ENCODE measurements at places on chromosomes 5 and 9.

- no peak for DNase-seq
Observed at GRCh38 chr5:141245250-141245717, at the start of gene PCDHB15. TSS of gene PCDHB15 (plus strand) at chr5:141245395. CDS start at chr5:141245579, 184 bp downstream.

GRCh38 chr9:16628413-16628812 lies 242.1 kb downstream of the BNC2 start:
- DNase-seq = no peak

GRCh38 chr5:1111241-1111726 lies 579 bp downstream of the SLC12A7 start:
- DNase-seq = no peak

DNA sequence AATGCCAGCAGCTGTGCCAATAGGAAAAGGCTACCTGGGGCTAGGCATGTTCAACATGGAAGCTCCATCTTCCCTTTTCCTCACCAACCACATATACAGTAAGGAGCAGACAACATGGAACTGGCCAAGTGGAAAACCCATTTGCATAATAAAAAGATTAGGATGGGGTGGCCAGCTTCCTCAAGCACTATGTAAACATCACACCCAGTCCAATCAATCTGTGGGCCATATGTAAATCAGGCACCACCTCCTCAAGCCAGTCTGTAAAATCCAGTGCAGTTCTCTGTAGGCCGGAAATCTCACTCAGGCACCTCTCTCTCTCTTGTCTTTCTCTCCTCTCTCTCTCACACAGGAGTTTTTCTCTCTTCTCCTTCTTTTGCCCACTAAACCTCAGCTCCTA lies 360.2 kb upstream of the GRIA1 start:
- no peak for DNase-seq

- no peak for DNase-seq
Observed at GRCh38 chr5:4207486-4207885, 611.9 kb downstream of the IRX1 start.

- no peak for DNase-seq
Observed at GRCh38 chr9:126217797-126218196, 108.8 kb upstream of the MVB12B start.

DNA sequence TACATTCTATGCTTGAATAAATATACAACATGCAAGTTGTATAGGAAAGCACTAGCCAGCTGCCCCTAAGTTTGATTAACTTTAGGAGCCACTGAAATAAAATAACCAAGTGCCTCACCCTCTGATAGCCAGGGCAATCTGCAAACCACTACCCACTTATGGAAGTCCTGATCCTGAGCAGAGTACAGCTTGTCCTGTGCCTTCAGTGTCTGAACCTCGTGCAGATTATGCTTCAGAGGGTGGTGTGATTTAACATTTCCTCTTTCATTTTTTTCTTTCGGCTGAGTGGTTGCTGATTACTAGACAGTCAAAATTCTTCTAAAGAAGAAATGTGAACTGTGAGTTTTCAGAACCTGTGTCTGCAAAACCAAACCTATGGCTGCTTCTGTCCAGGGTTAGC lies 327.7 kb downstream of the PIK3R1 start:
- DNase-seq = no peak

GRCh38 chr5:85069659-85070640 lies 685.3 kb upstream of the EDIL3 start:
- DNase-seq = no peak

- DNase-seq = no peak
Observed at GRCh38 chr9:91682806-91683205, 259.2 kb upstream of the NFIL3 start.

GRCh38 chr5:73654171-73654811 lies 28.3 kb downstream of the ARHGEF28 start:
- no peak for DNase-seq

- DNase-seq = no peak
Observed at GRCh38 chr5:96595300-96596090, 66.7 kb upstream of the CAST start.

- DNase-seq = no peak
Observed at GRCh38 chr9:121997791-121998190, 95.3 kb downstream of the TTLL11 start.

GRCh38 chr9:131017067-131017466 lies 8.1 kb downstream of the LAMC3 start:
- no peak for DNase-seq

- no peak for DNase-seq
Observed at GRCh38 chr9:128124451-128124850, 3.1 kb downstream of the PTGES2 start.

- no peak for DNase-seq
Observed at GRCh38 chr5:154086641-154087040, 47.9 kb downstream of the MFAP3 start.

DNA sequence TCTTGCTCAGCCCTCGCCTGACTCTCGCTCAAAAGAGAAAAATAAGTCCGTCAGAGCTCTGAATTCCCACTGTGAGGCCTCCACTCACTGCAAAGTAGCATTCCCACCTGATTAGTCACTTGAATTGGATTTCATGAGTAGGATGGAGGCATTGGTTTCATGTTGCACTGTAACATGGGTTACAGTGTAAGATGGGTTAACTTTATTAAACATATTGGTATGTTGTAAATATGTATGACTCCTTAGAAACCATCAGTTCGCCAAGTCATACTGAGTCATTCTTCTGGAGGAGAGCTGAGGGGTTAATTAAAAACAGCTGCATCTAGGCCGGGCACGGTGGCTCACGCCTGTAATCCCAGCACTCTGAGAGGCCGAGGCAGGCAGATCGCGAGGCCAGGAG lies 93.8 kb upstream of the BNC2 start:
- DNase-seq = no peak

DNA sequence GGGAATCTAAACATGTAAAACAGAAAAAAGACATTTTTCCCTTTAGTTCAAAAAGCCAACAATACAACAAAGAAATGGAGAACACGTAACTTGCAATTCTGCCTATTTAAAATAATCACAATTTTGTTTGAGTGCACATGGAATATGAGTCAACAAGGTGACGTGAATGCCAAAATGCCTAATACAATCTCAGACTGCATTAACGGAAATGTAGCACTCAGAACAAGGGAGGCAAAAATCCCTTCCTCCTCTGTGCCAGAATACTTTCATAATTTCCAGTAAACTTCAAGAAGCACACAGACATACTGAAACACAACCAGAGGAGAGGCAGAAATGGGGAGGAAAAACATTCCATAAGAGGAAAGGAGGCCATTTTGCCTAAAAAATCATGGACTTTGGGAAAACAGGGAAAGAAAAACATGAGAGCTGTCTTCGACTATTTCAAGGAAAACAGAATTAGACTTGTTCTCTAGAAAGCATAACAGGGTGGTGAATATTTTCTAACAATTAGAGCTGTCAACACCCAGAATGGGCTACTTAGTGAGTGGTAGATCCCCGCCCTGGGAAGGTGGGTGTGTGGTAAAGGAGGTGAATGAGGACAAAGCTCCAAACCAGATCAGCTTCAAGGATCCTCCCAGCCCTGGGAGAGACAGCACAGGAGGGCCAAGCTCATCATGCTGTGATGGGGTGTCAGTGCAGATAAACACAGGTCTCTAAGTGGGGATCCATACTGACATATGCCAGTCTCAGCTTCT lies 48.2 kb downstream of the ABCA1 start:
- DNase-seq = no peak

All from right renal pelvis (tissue), 4 donors.